Hematopoietic multipotent progenitor cell treated with erythropoietin and hydrocortisone succinate and interleukin-3 and kit ligand, for 6 days (in vitro differentiated cells): ENCODE measurements at places on chromosomes 12 and 14.

GRCh38 chr14:23217032-23218020, 20.4 kb upstream of the RNF212B start:
- no peak for DNase-seq

DNA sequence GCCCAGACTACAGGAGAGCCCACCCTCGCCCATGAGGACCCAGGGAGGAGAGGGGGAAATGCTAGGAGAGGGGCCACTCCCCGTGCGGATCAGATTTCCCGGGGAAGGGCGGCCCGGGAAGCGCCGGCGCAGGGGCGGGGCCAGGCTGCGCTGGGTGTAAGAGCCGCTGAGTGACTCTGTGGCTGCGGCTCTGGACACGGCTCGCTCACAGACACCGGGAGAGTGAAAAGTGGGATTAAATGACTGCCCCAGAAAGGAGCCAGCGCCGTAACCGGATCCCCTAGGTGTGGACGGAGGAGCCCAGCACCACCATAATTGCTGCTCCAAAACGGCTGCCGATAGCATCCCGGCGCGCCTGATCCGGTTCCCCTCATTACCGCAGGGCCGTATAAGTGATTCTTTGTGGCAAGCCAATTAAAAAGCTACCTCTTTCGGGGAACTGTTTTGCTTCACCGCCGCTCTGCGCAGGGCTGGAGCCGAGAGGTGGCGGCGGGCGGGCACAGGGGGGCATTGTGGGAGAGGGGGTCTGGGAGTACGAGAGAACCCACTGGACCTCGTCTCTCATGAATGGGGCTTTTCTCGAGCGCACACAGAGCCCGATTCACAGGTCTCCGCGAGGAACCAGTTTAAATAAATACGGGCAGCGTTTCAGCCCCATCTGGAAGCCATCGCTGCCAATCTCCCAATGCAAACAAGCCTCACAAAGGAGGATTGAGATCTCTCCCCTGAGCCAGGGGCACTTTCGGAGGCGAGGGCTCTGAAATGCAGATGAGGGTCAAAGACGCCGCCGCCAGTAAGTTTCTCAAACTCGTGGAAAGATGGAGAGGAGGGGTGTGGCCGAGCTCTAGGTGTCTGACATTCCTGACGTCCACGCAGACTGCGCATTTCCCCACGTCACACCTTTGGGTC, 2.5 kb downstream of the COL2A1 start:
- DNase-seq = no peak

- peak; percentile 92 for DNase-seq
Observed at GRCh38 chr12:100437038-100437841, 36.4 kb upstream of the NR1H4 start.

DNA sequence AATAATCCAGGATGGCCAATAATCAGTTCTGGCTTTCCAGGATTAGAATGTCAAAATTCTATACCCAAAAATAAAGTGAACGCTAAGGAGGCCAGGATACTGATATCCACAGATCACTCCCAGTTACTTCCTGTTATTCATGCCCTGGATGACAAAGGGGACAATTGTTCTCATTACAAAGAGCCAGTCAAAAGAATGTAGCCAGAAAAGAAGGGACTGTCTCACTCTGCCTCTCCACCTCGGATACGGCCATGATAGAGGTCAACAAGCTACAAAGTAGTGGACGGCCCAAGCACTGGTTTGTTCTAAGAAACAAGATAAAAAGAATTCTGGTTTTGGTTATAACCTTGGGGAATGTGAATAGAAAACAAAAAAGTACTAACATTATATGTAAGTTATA, 116.1 kb upstream of the ATF7IP start:
- DNase-seq = no peak

- peak; percentile 59 for DNase-seq
Observed at GRCh38 chr12:14256121-14256520, 109.4 kb upstream of the ATF7IP start.

GRCh38 chr14:26655128-26655527, 57.3 kb upstream of the NOVA1 start:
- no peak for DNase-seq

GRCh38 chr14:58738876-58739275, 101.1 kb downstream of the DACT1 start:
- no peak for DNase-seq

- no peak for DNase-seq
Observed at GRCh38 chr12:114311974-114312373, 94.0 kb downstream of the TBX5 start.

DNA sequence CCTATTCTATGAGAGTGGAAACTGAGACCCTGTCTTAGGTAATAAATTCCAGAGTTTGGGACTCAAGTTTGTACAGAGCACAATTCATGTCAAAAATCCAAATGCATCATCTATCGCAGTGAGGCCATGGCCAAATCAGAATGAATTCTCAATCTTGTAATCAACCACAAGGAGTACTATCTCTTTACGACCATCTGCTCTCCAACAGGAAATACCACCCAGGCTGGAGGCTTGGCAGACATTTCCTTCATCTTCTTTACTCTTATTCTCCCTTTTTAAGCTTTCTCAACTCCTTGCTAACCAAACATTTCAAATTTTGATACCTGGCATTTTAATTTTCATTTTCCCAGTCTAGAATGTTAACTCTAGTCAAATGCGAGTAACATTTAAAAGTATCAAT, 32.7 kb upstream of the RNU6-7 start:
- DNase-seq = peak; percentile 58

DNA sequence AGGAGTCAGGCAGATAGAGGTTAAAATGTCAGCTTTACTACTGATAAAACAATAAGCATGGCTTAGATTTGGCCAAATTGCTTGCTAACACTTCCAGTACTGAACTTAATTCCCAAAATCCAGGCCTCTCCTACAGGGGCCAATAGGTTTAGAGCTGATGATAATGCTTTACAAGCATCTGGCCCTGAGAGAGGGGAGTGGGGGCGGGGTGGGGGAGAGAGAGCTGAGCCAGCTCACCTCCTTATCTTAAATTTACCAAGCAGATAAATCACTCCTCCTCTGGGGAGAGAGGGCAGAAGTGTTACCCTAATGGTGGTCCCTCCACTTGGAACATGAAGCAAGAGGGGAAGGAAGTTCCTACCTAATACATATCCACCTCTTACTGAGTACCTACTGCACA, 182.2 kb upstream of the CRY1 start:
- DNase-seq = no peak

DNA sequence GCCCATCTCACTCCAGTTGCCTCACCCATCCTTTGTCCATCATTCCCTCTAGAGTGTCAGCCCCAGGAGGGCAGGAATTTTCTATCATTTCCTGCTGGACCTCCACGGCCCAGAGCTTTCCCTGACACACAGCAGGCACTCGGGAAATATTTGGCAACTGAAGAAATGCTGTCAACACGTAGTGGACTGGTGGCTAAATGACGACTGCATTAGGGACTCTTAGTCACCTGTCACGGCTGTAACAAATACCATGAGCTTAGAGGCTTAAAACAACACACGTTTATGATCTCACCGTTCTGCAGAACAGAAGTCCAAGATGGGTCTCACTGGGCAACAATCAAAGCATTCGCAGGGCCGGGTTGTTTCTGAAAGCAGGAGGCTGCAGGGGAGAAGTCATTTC, 91.3 kb downstream of the PHETA1 start:
- no peak for DNase-seq

DNA sequence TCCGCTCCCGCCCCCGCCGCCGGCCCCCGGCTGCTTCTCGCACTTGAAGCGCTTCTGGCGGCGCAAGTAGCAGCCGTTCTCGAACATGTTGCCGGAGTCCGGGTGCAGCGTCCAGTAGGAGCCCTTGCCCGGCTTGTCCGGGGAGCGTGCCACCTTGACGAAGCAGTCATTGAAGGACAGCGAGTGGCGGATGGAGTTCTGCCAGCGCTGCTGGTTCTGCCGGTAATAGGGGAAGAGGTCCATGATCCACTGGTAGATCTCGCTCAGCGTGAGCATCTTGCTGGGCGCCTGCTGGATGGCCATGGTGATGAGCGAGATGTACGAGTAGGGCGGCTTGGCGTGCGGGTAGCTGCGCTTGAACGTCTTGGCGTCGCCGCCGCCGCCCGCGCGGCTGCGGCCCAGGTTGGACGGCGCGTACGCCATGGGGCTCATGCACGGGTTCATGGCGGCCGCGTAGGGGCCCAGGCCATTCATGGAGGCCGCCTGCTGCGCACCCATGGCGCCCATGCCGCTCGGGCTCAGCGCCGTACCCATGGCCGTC, 3.0 kb downstream of the FOXA1 start:
- no peak for DNase-seq

GRCh38 chr12:107129315-107129930, 36.1 kb upstream of the CRY1 start:
- DNase-seq = no peak

- DNase-seq = no peak
Observed at GRCh38 chr12:124496584-124496983, 70.8 kb downstream of the NCOR2 start.

DNA sequence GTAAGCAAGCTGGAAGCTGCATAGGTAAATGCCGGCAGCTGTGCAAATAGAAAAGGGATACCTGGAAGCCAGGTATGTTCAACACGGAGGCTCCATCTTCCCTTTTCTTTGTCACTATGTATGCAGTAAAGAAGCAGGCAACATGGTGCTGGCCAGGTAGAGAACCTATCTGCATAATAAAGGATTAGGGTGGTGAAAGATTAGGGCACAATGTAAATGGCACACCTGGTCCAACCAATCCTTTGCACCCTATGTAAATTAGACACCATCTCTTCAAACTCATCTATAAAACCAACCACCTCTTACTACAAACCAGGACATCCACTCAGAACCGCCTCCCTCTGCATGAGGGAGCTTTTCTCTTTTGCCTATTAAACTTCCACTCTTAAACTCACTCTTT, 32.3 kb downstream of the RPS29 start:
- DNase-seq = no peak

DNA sequence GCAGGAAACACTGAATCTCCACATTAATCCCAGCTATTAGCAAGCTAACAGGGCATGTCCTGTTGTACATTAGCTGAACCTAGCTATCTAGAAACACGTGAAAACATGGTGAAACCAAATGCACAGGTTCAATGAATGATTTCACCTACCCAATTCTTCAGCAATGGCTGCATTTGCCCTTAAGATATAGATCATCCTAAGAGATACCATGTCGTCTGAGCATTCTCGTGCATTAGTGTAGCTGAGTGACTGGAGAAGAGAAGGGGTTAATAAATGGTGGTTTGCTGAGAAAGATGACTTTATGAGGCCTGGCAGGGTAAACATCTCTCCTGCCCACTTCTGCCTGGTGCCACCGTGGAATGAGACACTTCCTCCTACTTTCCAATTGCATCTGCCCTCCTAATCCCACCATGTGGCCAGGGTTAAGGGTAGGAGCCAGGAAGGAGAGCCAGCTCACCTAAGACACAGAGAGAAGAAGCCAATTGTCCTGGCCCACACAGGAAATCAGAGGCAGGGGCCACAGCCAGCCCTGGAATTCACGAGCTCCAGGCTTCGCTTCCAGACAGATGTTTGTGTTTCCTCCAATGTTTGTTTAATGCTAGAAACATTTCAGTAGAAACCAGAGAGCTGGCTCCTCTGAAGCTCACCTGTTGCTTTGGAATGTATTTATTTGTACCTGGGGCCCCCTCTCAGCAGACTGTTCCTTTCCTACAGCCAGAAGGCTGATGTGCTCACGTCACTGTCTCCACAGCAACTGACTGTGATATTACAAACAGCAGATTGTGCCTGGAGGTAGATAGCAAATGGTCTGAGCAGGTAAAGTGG, 126.0 kb upstream of the PARP11 start:
- no peak for DNase-seq

- no peak for DNase-seq
Observed at GRCh38 chr12:115506822-115507559, 770.5 kb downstream of the MED13L start.

- peak; percentile 22 for DNase-seq
Observed at GRCh38 chr14:61696753-61697318, 1.5 kb downstream of the HIF1A start.

- peak; percentile 20 for DNase-seq
Observed at GRCh38 chr14:76267322-76268046, 108.5 kb upstream of the ESRRB start.

GRCh38 chr14:55404173-55404854, 7.3 kb downstream of the ATG14 start:
- DNase-seq = no peak

DNA sequence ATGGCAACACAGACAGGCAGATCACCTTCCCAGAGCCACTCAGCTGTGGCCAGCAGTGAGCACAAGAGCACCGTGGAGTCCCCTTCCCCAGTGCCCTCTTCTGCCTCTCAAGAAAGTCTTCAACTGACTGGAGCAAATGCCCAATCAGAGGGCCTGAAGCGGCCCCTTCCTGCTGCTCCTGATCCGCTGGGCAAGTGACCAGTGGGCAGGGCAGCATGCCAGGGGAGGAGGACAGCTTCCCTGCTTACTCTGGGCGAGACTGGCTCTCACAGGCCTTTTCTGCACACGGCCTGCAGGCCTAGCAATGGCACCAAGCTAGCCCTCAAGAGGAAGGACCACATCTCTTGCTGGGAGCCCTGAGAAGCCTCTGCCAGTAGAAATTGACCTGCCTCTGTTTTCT, 890 bp downstream of the KRT71 start:
- no peak for DNase-seq

DNA sequence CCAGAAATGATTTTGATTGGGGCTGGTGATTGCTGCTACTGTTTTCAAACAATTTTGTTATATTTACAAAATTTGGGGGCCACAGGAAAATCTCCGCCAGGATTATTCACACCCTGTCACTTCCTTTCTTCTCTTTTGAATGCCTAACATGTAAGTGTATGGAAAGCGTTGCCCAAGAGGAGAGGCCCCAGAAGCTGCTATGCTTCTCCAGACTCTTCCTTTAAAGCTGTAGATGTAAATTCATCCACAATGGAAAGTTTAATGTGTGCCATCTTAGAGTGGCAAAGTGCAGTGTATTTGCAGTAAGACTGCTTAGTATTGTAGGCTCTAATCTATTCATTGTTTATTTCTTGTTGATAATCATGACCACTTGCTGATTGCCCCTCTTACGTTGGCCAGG, 136.7 kb upstream of the LRIG3 start:
- DNase-seq = no peak

GRCh38 chr12:125081427-125081826, 16.2 kb downstream of the AACS start:
- DNase-seq = no peak

- DNase-seq = no peak
Observed at GRCh38 chr14:100372357-100373048, 49.4 kb downstream of the SLC25A47 start.
